ENCODE measurements at places on chromosomes 16 and 17.

DNA sequence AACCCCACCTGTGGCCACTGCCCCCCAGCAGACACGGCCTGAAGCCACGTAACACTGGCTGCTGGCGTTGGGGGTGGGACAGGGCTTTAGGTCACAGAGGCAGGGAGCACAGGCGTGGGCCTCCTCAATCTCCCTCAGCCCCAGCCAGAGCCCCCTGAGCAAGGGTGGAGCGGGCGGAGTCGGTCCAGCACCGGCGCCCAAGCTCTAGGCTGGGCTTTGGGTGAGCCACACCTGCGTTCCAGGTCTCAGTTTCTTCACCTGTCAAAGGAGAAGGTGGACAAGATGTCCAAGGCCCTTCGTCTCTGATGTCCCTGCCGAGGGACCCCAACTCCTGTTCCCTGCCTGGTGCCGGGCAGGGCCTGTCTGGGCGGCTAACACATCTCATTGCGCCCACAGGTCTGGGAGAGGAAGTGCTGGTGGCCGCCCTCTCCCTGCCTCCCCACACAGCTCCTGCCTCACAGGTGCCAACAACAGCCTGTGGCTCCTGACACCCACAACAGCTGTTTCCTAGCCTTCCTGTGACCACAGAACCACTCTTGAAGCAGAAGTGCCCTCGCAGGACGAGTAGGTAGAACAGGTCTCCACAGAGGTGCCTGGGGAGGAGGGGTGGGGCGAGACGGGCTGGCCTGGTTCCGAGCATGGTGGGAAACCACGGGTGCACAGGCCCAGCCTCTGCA, 12.0 kb downstream of the FAM83G start:
- no peak for DNase-seq

GRCh38 chr16:63774302-63774701, 1347.6 kb downstream of the CDH11 start:
- DNase-seq: no peak

DNA sequence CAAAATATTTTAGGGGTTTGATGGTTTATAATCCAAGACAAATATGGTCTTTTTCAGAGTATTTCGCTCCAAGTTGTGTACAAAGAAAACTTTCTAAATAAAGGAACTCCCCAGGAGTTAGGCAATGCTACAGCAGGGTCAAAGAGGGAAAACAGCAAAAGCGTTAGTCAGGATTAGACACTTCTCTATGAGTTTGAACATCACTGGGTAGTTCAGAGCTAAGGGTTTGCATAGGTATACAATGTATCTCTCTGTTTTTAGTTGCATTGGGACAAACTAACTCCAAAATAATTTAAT, 34.8 kb downstream of the FAM20A start:
- DNase-seq: no peak

DNA sequence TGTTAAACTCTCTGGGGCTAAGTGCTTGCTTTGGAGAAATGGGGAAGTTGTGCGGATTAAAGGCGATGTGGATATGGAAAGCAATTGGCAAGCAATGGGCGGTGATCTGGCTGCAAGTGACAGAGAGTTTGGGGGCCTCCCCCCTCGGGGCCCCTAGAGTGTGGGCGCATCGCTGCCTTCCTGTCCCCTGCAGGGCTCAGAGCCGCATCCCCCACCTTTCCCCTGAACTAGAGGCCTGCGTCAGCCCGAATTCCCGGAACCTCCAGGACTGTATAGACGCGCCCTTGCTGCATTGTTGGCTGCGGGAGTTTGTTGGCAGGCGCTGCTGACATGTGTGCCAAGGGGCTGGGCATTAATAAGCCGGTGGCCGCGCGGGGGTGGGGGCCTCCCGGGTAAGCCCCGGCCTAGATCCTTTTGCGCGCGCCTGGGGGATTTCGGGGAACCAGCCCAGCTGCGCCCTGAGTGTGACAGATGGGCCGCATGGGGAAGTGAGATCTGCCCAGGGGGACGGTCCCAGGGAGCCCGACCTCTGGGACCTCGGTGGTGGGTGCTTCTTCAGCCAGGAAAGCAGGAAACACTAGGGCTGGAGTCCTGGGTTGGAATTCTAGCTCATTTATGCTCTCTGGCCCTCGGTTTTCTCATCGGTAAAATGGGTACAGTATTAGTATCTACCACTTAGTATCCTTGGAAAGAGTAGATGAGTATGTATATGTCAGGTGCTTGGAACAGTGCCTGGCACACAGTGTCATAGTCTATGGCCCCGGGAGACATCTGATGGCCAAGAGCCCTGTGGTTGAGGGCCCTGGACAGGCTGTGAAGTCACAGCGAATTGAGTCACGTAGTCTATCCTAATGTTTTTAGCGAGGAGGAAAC, 1.0 kb downstream of the EEF2K start:
- no peak for DNase-seq

DNA sequence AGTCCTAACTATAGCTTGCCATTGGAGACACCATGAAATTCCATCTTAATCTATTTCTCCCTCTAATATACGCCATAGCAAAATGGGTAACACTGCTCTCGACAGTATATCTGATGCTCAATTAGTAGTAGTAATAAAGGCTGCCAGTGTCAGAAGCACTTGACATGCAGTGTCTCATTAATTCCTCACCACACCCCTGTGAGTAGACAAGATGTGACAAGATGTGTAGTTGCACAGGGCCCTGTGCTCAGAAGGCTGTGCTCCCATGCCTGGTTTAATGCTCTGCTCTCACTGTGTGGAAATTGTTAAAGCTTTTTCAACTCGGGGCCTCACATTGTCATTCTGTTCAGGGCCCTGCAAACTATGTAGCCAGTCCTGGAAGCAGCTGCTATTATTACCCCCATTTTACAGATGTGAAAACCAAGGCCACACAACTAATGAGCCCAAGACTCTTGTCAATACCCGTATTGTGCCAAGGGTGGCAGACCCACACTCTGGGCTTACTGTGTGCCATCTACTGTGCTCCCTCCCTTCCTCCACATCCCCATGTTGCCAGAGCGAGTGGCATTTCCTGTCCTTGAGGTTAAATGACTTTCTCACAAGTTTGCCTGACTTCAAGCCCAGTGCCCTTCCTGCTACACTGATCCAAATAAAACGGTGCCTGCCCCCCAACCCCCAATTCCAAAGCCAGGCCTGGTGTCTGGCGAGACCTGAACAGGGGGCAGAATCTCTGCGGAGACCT, 287.3 kb upstream of the CCL2 start:
- no peak for DNase-seq

DNA sequence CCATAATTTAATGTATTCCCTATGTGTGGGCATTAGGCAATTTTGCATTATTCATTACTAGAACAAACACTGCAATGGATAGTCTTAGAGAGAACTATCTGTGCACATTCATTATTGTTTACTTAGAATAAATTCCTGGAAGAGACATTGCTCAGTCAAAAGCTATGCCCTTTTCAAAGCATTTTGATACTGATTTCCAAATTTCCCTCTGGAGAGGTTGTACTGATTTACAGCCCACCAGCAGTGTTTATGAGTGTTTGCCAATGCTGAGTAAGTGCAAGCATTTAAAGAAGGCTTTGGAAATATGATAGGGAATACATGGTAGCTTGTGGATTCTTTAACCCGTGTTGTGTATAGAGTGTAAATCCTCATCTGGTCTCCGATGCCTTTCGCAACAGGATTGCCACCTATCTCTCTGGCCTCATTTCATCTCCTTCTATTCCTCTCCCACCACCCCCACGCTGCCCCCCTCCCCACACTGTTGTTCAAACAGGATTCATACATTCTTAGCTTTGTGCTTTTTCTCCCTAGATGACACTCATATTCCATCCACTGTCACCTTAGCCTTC, 33.4 kb upstream of the MMD start:
- no peak for DNase-seq

DNA sequence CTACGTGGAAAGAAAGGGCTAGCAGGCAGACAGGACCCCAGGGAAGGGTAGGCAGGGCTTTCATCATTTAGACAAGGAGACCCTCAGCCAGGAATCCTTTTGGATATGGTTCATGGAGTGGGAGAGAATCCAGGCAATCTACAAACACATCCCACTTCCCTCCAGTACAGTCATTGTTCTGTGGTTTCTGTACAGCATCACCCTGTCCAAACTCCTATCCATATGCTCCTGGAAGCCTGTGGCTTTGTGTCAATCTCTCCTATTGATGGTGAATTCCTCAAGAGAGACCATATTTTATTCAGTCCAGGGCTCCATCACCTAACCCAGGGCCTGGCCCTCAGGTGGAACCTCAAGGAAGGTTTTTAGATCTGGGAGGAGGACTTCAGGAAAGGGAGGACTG, 99.2 kb downstream of the SPACA3 start:
- no peak for DNase-seq

DNA sequence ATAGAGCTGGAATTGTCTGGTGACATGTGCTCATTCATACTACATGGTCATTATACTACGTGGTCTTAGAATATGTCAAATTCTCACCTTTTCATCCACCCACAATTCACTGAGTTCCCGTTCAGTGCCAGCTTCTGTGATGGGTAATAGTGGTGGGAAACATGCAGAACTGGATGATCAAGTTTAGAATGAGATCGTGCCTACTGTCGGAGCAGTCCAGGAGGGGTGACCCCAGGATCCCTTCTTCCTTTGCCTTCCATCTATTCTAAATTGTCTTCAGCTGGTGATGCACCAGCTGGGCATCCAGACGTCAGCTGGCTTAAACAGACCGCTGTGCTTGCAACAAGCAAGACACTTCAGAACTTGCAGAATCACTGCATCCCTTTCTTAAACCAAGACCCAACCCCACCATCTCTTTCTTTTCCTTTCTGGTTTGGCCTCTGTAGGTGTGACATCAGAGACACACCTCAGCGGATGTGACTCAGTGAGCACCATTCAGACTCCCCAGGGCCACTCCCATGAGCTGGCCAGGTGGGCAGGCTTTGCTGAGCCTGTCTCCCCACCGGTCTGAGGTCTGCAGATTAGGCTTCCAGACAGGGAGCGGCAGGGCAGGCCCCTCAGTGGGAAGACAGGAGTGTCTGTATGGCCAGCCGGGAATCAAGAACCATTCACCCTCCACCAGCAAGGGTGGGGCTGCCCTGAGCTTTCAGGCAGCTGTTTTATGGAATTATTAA, 18.1 kb downstream of the C17orf100 start:
- no peak for DNase-seq

GRCh38 chr17:39365242-39365641, 36.2 kb downstream of the FBXL20 start:
- no peak for DNase-seq

DNA sequence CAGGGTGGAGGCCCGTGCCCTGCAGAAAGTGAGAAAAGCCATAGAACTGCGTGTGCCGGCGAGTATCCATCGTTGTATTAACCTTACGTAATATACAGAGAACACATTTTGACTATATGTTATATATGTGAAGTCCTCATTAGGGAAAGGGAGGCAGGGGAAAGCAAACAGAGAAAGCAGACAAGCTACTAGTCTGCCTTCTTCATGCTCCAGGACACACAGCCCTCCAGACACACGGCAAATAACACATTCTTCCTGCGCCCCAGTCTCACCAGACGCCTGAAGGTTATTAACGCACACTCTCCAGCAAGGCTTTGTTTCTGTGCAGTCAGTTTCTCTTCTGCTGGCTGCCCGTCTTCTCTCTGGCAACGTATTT, 28.8 kb downstream of the PRDM7 start:
- no peak for DNase-seq

DNA sequence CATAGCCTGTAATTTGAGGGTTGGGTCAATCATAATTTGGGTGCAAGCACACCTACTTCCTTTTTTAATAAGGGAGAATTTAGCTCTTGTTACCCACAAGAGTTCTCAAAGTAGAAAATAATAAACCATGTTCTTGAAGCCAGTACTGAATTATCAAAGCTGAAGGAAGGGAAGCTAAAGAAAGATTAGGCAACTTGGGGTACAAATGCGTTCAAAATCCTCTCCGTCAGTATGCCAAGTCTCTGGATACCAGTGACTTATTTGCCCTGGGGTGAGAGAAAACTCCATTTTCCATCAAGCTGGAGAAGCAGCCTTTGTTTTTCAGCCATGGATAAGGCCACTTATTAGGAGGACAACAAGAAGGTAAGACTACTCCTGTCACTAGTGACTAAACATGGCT, 23.5 kb upstream of the DHRS13 start:
- DNase-seq: no peak

- no peak for DNase-seq
Observed at GRCh38 chr16:20327444-20328041, at the start of gene GP2. Gene GP2, minus strand, starts transcription at chr16:20327513. Its CDS starts 1,082 bp downstream, at chr16:20326431.

DNA sequence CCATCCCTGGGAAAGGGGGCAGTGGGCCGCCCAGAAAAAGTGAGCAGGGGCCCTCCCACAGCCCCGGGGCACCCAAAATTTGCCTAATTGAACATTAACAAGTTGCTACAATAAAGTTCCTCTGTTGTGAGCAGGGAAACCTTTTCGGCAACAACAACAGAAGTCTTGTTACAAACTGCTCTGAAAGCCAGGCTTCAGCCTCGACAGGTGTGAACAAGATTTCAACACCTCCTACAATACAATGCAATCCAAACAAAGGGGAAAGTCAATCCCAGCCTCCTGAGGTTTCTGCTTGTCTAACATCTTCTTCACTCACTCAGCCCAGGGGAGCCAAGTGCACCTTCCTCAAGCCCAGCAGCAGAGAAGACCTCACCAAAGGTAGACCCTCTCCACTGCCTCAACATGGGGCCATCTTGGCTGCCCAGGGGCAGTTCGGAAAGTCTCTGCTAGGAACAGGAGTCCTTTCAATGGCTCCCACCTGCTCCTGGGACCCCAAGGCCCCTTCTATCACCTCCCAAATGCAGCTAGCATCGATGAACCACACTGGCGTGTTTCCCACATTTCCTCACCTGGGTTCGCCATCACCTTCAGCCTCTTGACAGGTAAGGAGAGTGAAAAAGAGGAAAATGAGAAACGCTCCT, 19.1 kb downstream of the ZFHX3 start:
- DNase-seq: no peak

DNA sequence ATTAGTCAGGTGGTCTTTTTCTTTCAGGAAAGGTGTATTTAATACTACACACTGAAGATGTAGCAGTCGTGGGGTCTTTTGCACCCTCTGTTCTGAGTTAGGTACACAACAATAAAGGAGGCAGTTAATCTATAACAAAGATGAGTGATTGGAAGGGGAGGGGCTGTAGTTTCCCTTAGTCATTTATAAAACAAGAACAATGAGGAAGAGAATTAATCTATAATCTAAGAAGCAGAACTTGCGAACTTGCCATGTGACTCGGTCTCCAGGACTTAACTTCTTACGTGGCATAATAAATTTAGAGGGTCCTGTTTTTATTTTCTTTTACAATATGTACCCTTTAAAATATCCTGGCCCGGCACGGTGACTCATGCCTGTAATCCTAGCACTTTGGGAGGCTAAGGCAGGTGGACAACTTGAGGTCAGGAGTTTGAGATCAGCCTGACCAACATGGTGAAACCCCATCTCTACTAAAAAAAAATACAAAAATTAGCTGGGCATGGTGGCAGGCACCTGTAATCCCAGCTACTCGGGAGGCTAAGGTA, 8.6 kb upstream of the APPBP2 start:
- DNase-seq: no peak

- no peak for DNase-seq
Observed at GRCh38 chr16:56300242-56300623, 108.9 kb downstream of the GNAO1 start.

GRCh38 chr17:33197342-33197741, 95.8 kb downstream of the ASIC2 start:
- DNase-seq: no peak

- no peak for DNase-seq
Observed at GRCh38 chr16:75423723-75424104, 9.6 kb downstream of the CFDP1 start.

- DNase-seq: no peak
Observed at GRCh38 chr16:48381201-48381600, 4.0 kb downstream of the SIAH1 start.

Measured in SW 1271 (cell line).